Foreskin melanocyte (primary cell): ENCODE measurements at places on chromosomes 12 and 14.

DNA sequence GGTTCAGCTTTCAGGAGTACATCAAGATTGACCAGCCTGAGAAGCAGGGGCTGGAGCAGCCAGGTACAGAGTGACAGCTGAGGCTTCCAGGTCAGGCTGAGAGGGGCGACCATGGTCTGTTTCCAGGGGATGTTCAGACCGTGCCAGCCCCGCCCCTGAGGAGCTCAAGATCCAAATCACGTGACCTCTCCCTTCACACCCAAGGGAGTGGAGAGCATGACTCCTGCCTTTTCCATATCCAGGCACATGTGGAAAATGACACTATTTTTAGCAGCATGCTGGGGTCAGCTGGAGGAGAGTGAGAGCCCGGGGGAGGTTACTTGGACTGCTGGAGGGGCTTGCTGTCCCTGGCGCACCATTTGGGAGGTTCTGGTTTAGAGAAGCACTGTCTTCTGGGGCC, 92.7 kb downstream of the B4GALNT3 start:
- DNase-seq, result no peak

DNA sequence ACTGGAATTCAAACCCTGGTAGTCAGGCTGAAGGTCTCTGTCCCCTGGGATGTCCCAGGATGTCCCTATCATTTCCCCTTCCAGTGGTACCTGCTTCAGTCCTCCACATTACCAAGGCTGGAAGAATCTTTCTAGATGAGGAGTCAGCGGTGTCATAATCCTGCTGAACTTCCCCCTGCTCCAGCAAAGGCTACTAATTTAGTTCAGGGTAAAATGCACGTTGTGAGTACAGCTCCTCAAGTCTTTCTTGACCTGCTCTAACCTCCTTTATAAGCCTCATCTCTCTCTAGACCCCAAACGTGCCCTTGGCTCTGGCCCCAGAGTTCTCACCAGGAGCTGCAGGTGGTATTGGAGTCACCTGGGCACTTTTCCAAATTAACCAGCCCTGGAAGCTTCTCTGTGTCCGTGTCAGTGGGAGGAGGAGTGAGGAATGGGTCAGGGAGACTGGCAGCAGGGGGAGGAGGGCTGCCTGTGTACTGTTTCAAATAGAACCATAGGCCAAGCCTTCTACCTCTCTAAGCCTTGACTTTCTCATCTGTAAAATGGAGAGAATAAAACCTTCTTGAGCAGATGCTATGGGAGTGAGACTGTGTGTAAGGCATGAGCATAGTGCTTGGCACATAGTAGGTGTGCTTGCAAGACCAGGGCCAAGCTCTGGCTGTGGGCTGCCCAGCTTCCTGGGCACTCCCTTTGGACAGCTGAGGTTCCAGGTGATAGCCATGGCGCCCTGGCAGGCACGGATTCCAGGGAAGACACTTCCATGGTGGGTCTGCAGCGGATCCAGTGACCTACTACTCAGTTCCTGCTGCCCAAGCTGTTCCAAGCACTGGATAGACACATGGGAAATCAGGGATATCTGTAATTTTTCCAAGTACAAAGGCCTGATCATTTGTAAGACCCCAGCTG, 24.5 kb downstream of the ASB2 start:
- no peak for DNase-seq

DNA sequence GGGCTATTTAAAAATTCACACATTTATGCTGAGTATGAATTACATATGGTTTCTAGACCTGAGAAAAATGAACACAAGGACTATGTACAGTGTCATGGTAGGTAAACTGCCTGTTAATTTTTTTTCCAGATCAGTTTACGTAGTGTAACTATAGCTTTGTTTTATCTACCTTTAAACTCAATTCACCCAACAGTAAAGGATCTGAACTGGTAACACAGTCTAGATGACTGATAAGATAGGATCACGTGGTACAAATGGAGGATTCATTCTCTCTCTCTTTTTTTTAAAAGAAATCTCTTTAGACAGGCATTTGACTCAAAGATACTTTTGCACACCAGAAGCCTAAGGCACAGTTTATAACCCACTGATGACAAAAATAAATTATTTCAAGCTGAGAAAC, 130.8 kb upstream of the ATP2B1 start:
- no peak for DNase-seq

- no peak for DNase-seq
Measured at GRCh38 chr14:61111731-61112130, 130.7 kb downstream of the SLC38A6 start.

- no peak for DNase-seq
Measured at GRCh38 chr14:103649001-103649400, 20.0 kb downstream of the KLC1 start.

- DNase-seq, result no peak
Measured at GRCh38 chr12:98796745-98797144, 151.7 kb downstream of the APAF1 start.
